ENCODE measurements at places on chromosomes 3 and 15.
A peak's percentile ranks its signal among the peaks of the same experiment; 100 is the strongest.

DNA sequence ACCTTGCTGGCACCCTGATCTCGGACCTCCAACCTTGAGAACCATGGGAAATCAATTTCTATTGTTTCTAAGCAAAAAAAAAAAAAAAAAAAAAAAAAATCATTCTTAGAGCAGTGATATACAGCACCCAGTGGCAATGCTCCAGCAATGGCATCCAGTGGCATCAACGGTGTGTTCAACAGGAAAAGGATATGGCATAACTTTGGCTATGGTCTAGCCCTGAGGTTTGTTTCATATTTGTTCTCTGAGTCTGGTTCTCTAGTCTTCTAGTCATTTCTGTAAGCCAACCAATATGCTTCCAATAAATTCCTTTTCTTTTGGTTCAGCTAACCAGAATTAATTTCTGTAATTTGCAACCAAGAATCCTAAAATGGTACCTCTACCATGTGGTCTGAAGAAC, 19.2 kb downstream of the DENND4A start:
- no peak for DNase-seq

- DNase-seq, result no peak
These were observed 229.1 kb upstream of the CBLB start for GRCh38 chr3:106097817-106098435.

DNA sequence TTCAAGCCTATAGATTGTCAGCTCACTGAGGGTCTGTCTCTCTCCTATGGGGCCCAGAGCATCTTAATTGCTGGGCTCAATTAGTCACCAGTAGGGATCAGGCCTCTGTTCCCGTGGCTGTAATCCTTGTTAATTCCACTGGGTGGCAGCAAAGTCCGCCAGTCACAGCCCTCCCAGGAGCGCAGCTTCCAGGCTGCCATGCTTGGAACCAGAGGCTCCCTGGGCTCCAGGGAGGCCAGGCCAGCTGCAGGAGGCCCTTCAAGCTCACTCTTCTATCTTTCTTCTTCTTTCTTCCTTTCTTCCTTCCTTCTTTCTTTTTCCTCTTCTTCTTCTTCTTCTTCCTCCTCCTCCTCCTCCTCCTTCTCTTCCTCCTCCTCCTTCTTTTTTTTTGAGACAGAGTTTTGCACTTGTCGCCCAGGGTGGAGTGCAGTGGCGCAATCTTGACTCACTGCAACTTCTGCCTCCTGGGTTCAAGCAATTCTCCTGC, 14.4 kb downstream of the RNU5B-1 start:
- DNase-seq, result peak; percentile 64

GRCh38 chr15:77507143-77507897, 86.6 kb downstream of the HMG20A start:
- no peak for DNase-seq

DNA sequence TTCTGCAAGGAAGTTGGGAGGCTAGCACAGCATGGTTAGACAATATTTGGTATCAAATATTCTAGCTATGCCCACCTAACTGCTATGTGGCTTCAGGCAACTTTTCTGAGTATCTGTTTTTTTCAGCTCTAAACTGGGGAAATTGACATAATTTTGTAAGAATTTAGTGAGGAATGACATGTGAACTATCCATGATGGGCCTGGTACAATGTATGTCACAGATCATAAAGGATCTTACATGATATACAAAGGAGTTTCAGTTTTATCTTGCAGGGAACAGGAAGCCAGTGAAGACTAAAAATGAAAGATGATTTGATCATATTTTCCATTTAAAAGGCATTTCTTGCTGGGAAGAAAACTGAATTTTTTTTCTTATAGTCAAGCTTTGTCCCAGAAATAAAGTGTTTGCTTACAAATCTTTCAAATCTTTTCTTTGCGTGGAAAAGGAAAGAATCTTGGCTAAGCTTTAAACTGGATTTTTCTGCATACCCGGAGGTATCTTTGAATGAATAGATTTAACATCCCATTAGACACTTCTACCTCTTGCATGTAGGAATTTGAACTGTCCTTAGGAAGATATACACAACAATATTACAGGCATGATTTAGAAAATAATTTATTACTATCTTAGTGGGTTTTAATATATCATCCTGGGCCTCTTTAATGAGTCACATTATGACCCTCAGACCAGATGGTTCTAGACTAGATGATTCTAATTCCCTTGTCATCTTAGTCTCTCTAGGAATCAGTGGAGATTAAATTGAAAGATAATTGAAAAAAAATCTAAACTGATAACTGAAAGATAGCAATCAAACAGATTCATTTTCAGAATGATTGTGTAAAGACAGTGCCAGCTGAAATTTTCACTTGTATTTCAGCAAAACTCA, 436.0 kb upstream of the THBS1 start:
- no peak for DNase-seq

- DNase-seq, result peak; percentile 37
These were observed 235.1 kb downstream of the UACA start for GRCh38 chr15:70528270-70528706.

GRCh38 chr3:147945968-147946519, 536.9 kb downstream of the ZIC1 start:
- no peak for DNase-seq

GRCh38 chr15:67822537-67823313, 2.6 kb upstream of the SKOR1 start:
- DNase-seq, result no peak

DNA sequence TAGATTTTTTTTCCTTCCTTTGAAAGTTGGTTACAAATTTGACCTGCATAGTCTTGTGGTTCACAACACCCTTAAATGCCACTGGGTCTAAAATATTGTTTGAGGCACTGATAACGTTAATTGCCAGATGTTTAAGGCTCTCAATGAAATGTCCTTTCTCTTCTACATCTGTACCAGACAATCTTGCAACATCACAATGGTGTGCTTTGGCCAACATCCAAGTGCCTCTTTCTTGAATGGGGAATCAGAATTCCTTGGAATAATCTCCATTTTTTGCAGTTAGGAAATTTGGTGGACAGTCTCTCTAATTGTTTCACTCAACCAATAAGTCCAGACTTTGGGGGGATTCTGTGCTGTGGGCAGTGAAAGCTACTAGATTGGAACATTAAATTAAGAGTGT, 26.0 kb upstream of the PEX5L start:
- no peak for DNase-seq

DNA sequence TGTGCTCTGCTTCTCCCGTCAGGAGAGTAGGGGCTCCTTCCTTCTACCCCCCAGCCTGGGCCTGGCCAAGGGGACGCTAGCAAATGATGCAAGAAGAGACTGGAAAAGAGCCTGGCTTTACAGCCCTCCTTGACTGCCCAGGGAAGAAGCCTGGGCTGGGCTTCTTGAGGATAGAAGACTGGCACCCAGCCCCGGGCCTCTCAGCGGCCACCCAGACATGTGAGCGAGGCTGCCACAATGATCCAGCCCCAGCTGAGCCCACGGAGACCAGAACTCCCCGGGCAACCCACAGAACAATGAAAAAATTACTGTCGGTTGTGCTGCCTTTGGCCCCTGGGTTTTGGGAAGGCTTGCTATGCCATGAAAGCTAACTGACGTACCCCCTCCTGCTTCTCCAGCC, 100.6 kb upstream of the PRR20G start:
- no peak for DNase-seq

- DNase-seq, result no peak
These were observed 194.7 kb downstream of the SQOR start for GRCh38 chr15:45829336-45830153.

- DNase-seq, result no peak
These were observed 9.4 kb downstream of the CLSTN2 start for GRCh38 chr3:139944256-139944910.

- no peak for DNase-seq
These were observed 483.2 kb downstream of the RBMS3 start for GRCh38 chr3:29764041-29764440.

DNA sequence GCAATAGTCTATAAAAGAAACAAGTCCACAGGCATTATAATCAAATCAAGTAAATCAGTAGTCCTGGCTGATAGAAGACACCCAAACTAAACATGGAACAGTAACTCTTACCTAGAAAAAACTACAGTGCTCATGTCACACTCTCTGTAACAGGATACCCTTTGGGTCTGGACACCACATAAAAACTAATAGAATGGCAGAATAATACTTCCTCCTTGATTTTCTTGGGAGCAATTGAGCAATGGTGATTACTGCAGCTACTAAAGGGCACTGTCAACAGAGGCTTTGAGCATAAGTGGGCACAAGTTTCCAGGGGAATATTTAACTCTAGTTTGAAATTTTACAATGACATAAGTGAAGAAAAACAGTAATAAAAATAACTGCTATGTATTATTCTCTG, 59.5 kb downstream of the GLB1 start:
- DNase-seq, result no peak

DNA sequence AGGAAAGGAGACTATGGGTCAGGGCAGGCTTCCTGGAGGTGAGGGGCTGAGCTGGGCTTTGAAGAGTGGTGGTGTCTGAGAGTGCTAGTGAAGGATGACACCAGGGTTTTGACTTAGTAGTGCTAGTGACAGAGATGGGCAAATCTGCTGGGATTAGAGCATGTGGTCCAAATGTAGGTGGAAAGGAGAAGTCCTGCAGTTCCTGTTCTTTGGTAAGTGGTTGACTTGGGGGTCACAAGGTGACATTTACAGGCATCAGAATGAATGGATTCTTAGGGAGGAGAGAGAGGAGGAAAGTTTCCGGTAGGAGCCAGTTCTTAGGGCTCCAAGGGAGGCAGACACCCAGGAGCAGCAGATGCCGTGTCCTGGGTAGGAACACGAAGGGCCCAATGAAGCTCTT, 796 bp upstream of the DOCK3 start:
- no peak for DNase-seq

DNA sequence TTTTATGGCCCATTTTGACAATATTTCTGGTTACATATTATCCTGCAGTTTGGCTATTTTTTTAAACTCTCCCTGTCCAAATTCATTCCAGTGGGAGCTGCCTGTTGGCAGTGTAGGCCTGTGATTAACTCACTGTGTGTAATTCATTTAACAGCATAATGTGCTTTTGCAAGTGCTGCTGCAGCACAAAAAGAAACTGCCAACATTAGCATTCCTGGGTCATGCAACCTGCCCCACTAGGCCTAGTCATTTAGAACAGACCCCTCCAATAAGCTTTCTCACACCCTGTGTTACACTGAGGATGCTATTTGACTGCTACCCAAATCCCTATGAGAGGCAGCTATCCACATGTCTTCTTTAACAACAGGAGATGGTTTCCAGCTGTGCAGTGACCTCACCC, 251.2 kb upstream of the UBE2E2 start:
- no peak for DNase-seq

GRCh38 chr3:64861684-64862083, 173.9 kb upstream of the ADAMTS9 start:
- no peak for DNase-seq

GRCh38 chr3:128033102-128033501, 19.1 kb upstream of the SEC61A1 start:
- no peak for DNase-seq

DNA sequence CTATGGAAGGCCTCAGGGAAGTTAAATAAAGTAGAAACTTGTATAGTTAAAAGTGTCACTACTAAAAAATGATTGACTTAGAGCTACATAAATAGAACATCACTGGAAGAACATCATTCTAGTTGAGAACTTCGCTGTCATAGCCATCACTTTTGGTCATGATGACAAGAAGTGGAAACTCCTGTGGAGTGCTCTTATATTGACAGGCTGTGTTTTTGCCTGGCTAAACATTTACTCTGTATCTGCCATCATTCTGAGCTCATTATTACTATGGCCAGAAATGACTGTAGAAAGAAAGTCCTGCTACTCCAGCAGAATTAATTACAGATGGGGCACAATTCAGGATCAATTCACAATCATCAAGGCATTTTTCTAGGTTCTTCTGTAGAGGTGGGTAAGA, 165.1 kb upstream of the GOLIM4 start:
- no peak for DNase-seq

Data from activated gamma-delta T cell treated with anti-CD3 and anti-CD28 coated beads, Interleukin-2, amount 50 U/mL, for 16 hours (primary cell).